ENCODE measurements at places on chromosomes 11 and 22.
A peak's percentile ranks its signal among the peaks of the same experiment; 100 is the strongest.

DNA sequence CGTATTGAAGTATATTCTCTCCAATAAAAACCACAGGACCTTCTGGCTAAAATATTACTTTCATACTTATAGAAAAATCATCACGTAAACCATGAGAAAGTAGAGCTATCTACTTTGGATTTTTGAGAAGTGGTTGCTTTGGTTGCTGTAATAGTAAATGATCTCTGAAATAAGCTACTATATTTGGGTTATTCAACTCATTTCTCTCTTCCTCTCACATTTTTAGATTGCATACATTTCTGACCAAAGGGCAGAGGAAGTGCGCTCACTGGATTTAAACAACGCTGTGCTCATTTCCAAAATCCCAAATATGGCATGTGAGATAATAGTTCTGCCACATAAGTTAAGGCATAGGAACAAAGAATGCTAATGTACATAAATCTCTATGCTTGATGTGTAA, 357.0 kb downstream of the LRRC4C start:
- no peak for DNase-seq

DNA sequence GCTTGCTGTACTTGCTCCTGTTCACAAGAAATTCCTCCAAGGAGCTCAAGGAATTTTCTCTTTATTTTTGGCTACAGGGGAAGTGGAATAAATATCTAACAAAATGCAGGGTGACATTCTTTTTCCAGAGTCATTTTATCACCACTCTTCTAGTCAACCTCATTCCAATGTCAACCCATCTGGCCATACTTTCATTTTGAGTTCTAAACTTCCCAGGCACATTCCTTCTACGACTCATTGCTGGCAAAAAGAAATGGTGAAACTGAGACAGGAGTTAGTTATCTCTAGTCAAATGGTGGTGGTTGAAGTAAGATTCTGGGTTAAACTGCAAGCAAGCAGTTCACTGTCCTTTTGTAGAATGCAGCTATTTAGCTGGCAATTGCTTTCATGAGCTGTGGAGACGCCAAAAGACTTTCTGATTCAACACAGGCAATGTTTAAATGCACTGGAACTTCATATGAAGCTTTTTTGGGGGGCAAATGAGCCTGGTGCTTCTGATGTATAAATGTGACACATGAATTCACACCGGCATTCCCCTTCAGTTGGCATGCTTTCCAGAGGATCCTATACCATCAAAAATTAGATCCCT, 304.6 kb downstream of the CADM1 start:
- no peak for DNase-seq

- no peak for DNase-seq
Measured at GRCh38 chr22:47713941-47714340, 951.5 kb downstream of the TBC1D22A start.

DNA sequence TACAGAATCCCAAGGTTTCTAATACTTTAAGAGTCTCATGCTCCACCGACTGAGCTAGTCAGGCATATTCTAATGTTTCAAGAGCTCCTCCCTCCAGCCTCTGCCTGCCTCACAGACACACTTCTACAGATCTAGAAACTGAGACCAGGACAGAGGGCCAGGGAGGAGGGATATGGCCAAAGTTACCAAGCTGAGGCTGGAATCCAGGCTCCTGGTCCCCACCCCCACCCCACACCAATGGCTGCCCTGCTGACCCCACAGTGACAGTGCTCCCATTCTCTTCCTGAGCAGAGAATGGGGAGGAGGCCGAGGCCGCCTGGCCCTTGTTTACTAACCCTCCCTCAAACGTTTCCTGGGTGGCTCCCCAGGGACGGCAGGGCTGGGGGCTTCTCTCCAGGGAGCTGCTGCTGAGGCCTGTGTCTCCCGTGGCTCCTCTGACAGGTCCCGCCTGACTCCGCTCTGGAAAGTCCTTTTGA, 2.2 kb downstream of the PLEKHB1 start:
- DNase-seq: no peak

- peak; percentile 37 for DNase-seq
Measured at GRCh38 chr11:7635137-7635536, 38.2 kb downstream of the CYB5R2 start.

DNA sequence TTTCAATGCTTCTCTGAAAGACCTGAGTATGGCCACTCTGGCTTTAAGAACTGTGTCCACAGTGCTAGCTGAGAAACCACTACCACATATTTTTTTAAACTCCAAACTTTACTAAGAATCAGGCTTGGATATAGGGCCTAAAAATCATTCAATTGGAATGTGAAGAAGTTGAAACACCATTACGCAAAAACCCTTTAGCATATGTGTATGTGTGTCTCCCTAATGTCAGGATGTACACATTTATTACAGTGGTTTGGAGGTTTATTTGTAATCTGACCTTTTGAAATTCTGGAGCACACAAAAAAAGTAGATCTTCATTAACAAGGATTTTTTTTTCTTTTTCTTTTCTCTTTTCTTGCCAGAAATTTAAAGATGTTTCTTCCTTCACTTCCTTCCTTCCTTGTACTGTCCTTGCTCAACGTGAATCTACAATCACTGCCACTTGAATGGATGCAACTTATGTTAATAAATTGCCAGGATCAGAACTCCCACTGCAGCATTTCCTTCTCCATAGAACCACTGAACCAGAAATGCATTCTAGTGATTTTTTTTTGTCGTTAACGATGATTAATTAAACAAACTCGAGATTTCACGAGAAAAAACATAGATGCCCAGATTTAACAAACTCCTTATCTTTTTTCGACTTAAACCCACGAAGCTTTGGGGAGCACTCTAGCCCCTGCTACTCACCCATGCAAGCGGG, 3.1 kb upstream of the ADM start:
- no peak for DNase-seq

GRCh38 chr11:116112087-116112935, 608.1 kb upstream of the CADM1 start:
- DNase-seq: no peak

DNA sequence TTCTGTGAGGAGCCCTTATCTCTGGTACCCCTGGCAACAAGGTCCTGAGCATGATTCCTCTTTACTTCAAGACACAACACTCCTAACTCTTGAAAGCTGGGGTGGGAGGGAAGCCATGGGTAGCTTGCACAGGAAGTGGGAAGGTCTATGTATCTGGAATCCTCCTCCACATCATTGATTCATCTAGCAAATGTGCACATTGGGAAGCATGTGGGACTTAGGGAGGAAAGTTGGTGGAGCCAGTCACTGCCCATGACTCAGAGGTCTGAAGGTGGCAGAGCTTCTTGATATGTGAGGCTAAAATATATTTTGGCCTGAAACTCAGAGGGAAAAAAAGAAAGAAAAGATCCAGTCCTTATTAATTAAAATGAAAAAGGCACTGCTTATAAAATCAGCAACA, 1000.9 kb downstream of the DLG2 start:
- DNase-seq: no peak

GRCh38 chr11:33787076-33787475, 12.8 kb upstream of the FBXO3 start:
- no peak for DNase-seq

- no peak for DNase-seq
Measured at GRCh38 chr22:18060646-18061620, 16.9 kb upstream of the PEX26 start.

DNA sequence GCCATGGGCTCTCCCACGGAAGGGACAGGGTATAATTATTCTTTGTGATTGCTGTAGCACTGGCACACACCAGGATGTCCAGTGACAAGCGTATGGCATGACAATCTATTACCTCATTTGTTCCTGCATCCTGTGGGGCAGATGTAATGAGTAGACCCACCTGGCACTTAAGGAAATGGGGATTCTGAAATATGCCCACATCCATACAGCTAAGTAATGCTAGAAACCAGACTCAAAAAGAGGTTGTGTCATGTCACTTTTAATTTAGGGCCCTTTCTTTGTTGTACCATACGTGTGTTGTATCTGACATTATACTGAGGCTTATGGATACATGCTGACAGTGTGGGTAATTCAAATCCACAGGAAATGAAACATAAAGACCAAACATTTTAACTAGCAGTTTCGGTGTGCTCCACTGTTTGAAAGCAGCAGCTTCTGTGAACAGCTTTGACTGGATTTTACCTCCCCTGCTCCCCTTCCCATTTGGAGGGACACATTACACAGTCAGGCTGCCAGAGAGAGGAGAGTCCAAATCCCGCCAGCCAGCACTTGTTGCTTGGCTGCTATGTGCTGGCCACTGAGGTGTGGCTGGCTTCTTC, 21.2 kb downstream of the GRAMD1B start:
- DNase-seq: no peak

DNA sequence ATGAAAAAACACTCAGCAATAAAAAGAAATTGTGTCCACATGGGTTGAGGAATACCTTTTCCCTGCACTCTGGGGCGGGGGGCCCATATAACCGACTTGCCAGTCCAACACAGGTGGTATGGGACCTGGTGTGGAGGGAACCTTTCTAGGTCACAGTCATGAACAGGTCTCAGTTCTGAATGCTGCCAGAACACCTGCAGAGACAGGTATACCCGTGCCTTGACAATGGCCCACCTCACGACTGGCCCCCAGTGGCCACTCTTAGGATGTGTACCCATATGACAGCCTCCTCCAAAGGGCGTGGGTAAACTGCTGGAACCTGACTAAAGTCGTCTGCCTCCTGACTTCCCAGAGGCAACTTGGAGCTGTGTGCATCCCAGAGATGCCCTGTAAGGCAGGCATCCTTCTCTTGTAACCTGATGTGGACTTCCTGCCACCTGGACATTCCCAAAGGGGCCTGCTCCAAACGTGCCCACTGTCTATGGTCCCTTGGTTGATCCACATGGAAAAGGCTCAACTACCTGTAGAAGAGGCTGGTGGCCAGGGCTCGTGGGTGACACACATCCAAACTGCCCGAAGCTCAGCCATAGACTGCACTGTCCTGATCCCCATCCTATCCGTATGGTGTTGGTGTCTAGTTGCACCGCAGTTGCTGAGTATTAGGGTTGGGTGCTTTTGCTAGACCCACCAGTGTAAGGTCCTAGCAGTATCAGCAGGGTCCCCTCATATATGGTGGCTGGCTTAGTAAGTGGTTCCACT, 859.3 kb downstream of the BRD1 start:
- peak; percentile 55 for DNase-seq

- no peak for DNase-seq
Measured at GRCh38 chr22:27210111-27210730, 552.8 kb downstream of the MIAT start.
